Activated CD4-positive, alpha-beta memory T cell treated with anti-CD3 and anti-CD28 coated beads, Interleukin-2, amount 10 ng/mL, durations not matched to agents 7 days and 5 days (primary cell): ENCODE measurements at places on chromosomes 2 and 18. TPM values are rescaled to one million over a fixed set of nuclear protein-coding genes. Genes with fewer than 3 reads are reported as not detected.
A peak's percentile ranks its signal among the peaks of the same experiment; 100 is the strongest.

The STEAP3 gene
- total RNA-seq = not detected

The LCLAT1 gene
- total RNA-seq = 17.0 TPM

The FAM237A gene
- not detected for total RNA-seq

DNA sequence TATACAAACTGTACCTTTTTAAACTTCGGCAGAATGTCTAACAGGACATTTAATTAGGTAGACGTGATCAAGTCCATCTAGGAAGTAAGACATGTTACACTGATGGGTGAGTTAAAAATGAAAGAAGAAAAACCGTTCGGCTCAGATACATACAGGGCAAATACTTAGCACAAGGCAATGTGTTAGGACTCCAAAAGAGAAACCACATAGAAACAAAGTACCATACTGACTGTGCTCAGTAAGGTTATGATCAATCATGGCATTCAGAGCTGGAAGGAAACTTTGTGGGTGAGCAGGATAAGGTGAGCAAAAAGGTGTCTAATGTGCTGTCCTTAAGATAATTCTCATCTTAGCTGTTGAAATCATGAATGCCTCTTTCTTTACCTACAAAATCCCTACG is 211.9 kb downstream of the STK39 start:
- DNase-seq = no peak
- H3K27ac ChIP-seq = no peak overlapping the region
- peaks cover 33% of the 10 kb centered on the region for H3K36me3 ChIP-seq
- no peaks in the 10 kb centered on the region for H3K27me3 ChIP-seq

- H3K36me3 ChIP-seq = peaks cover 27% of the 10 kb centered on the region
- H3K4me1 ChIP-seq = peaks cover 1% of the 10 kb centered on the region
- no peak overlapping the region for H3K4me3 ChIP-seq
- H3K27ac ChIP-seq = no peak overlapping the region
- H3K27me3 ChIP-seq = no peaks in the 10 kb centered on the region
These were observed 44.4 kb downstream of the SPATS2L start for GRCh38 chr2:200350850-200351285.

GRCh38 chr2:216927163-216927562 is 67.3 kb upstream of the TNP1 start:
- no peaks in the 10 kb centered on the region for H3K4me1 ChIP-seq
- H3K27ac ChIP-seq = no peak overlapping the region
- DNase-seq = no peak
- H3K4me3 ChIP-seq = no peak overlapping the region

- H3K36me3 ChIP-seq = peaks cover 12% of the 10 kb centered on the region
- H3K4me3 ChIP-seq = no peak overlapping the region
- no peak for DNase-seq
These were observed 3.0 kb downstream of the PLEK start for GRCh38 chr2:68367953-68368653.

DNA sequence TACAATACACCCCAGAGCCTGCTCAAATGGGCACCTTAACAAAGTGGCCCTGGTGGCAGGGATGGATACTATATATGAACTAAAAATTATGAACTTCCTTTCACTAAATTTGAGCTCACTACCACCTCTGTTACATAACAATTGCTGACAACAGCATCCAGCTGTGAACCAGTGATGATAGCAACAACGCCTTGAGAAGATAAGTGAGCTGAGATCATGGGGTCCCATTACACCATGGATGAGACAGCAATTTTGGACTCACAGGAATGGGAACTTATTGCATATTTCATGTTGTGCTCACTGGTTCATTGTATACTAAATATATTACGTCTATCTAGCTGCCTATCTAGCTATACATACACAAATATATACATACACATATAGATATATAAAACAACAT is 16.9 kb upstream of the ALMS1 start:
- H3K27ac ChIP-seq = no peak overlapping the region
- no peaks in the 10 kb centered on the region for H3K4me1 ChIP-seq
- H3K36me3 ChIP-seq = no peaks in the 10 kb centered on the region
- no peak overlapping the region for H3K4me3 ChIP-seq

- no peak overlapping the region for H3K4me3 ChIP-seq
- H3K4me1 ChIP-seq = no peaks in the 10 kb centered on the region
- DNase-seq = no peak
- no peaks in the 10 kb centered on the region for H3K27me3 ChIP-seq
These were observed 148.6 kb downstream of the LRATD1 start for GRCh38 chr2:14781142-14781541.

- peaks cover 52% of the 10 kb centered on the region for H3K36me3 ChIP-seq
- DNase-seq = no peak
- no peaks in the 10 kb centered on the region for H3K27me3 ChIP-seq
- no peak overlapping the region for H3K27ac ChIP-seq
- no peak overlapping the region for H3K4me3 ChIP-seq
- H3K4me1 ChIP-seq = no peaks in the 10 kb centered on the region
These were observed 49.5 kb upstream of the CD226 start for GRCh38 chr18:69996951-69997798.

DNA sequence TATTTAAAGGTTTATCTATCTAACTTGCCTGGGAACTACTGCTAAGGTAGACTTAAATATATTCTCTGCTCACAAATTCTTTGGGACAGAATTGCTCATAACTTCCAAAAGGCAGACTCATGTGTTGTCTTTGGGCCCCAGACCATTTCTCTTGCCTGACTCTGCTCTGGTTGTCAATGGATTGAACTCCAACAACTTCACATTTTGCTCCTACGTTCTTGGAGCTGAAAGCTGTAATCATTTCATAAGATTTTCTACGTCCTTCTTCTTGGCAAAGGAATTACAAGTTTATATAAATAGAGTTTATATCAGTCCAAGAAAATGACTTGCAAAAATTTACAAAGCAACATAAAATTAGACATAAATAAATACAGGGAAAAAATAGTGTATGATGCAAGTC is 32.9 kb upstream of the PPM1B start:
- no peaks in the 10 kb centered on the region for H3K4me1 ChIP-seq
- DNase-seq = no peak
- H3K4me3 ChIP-seq = no peak overlapping the region
- H3K36me3 ChIP-seq = no peaks in the 10 kb centered on the region

DNA sequence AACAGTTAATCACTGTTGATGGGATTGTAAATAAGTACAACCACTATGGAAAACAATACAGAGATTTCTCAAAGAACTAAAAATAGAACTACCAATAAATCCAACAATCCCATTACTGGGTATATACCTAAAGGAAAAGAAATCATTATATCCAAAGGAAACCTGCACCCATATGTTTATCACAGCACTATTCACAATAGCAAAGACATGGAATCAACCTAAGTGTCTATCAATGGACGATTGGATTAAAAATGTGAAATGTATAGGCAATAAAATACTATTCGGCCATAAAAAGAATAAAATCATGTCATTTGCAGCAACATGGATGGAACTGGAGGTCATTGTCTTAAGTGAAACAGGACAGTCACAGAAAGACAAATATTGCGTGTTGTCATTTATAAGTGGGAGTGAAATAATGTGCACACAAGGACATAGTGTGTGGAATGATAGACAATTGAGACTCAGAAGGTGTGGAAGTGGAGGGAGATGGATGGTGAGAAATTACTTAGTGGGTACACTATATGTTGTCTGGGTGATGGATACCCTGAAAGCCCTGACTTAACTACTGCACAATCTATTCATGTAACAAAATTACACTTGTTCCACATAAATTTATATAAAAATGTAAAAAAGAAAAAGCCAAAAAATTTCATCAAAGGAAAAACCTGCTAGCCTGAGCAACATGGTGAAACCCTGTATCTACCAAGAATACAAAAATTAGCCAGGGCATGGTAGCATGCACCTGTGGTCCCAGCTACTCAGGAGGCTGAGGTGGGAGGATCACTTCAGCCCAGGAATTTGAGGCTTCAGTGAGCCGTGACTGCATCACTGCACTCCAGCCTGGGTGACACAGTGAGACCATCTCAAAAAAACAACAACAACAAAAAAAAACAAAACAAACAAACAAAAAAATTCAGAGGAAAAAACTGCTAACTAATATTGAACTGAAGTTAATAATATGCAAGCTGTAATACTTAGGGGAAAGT is 12.6 kb downstream of the APOB start:
- no peaks in the 10 kb centered on the region for H3K4me1 ChIP-seq
- peaks cover 8% of the 10 kb centered on the region for H3K27me3 ChIP-seq
- no peak overlapping the region for H3K4me3 ChIP-seq
- H3K36me3 ChIP-seq = no peaks in the 10 kb centered on the region
- DNase-seq = no peak
- H3K27ac ChIP-seq = no peak overlapping the region

- H3K36me3 ChIP-seq = no peaks in the 10 kb centered on the region
- DNase-seq = no peak
- H3K4me3 ChIP-seq = no peak overlapping the region
These were observed 64.3 kb downstream of the FSIP2 start for GRCh38 chr2:185802926-185803325.

- H3K4me1 ChIP-seq = no peaks in the 10 kb centered on the region
- H3K36me3 ChIP-seq = no peaks in the 10 kb centered on the region
- no peak overlapping the region for H3K4me3 ChIP-seq
- no peak for DNase-seq
These were observed 37.9 kb upstream of the RPL31 start for GRCh38 chr2:100964222-100964621.

- no peak overlapping the region for H3K27ac ChIP-seq
- peaks cover 9% of the 10 kb centered on the region for H3K4me1 ChIP-seq
- no peaks in the 10 kb centered on the region for H3K36me3 ChIP-seq
- peaks cover 2% of the 10 kb centered on the region for H3K27me3 ChIP-seq
These were observed 136.7 kb upstream of the CXCR4 start for GRCh38 chr2:136254681-136255080.

- peaks cover 44% of the 10 kb centered on the region for H3K4me1 ChIP-seq
- peak overlapping the region; percentile 69 for H3K27ac ChIP-seq
- H3K36me3 ChIP-seq = peaks cover 4% of the 10 kb centered on the region
- DNase-seq = peak; percentile 45
- peak overlapping the region; percentile 38 for H3K4me3 ChIP-seq
These were observed 120.4 kb downstream of the ZNF516 start for GRCh38 chr18:76374330-76375281.

GRCh38 chr2:202588647-202589581 is 45.9 kb upstream of the FAM117B start:
- H3K27me3 ChIP-seq = no peaks in the 10 kb centered on the region
- H3K27ac ChIP-seq = no peak overlapping the region
- no peak overlapping the region for H3K4me3 ChIP-seq
- DNase-seq = peak; percentile 70
- no peaks in the 10 kb centered on the region for H3K36me3 ChIP-seq

DNA sequence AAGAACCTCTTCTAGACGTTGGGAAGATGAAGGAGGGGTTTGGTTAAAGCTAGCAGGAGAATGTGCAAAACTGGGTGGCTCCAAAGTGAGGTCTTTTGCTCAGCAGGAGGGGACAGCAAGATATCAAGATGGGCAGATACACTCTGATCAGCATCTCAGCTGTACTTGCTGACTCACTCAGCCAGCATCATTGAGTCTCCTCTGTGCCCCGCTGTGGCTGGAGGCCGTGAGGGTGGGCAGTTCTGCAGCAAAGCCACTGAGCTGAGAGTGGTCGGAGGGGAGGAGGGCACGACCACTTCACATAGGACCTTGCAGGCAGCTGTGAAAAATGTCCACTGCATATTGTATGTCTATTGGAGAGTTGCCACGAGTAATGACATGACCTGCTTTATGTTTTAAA is 152.0 kb downstream of the CAPN13 start:
- H3K27ac ChIP-seq = no peak overlapping the region
- no peaks in the 10 kb centered on the region for H3K36me3 ChIP-seq
- no peak overlapping the region for H3K4me3 ChIP-seq
- no peaks in the 10 kb centered on the region for H3K27me3 ChIP-seq
- H3K4me1 ChIP-seq = no peaks in the 10 kb centered on the region

DNA sequence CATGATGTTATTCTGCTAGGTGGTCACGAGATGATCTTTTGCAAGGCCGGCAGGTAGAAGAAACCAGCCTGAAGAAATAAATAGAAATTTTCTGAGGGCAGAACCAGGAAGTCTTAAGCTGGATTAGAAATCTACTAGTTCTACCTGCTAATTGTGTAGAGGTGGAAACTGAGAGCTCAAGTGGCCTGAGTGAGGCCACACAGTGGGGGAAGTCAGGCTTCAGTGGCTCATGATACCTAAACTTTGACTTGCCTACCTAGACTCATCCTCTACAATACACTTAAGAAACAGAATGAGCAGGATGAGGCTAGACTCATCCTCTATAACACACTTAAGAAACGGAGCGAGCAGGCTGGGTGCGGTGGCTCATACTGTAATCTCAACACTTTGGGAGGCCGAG is 134.9 kb upstream of the NDUFV2 start:
- no peak for DNase-seq
- no peak overlapping the region for H3K27ac ChIP-seq
- no peaks in the 10 kb centered on the region for H3K4me1 ChIP-seq
- H3K36me3 ChIP-seq = no peaks in the 10 kb centered on the region
- H3K4me3 ChIP-seq = no peak overlapping the region

DNA sequence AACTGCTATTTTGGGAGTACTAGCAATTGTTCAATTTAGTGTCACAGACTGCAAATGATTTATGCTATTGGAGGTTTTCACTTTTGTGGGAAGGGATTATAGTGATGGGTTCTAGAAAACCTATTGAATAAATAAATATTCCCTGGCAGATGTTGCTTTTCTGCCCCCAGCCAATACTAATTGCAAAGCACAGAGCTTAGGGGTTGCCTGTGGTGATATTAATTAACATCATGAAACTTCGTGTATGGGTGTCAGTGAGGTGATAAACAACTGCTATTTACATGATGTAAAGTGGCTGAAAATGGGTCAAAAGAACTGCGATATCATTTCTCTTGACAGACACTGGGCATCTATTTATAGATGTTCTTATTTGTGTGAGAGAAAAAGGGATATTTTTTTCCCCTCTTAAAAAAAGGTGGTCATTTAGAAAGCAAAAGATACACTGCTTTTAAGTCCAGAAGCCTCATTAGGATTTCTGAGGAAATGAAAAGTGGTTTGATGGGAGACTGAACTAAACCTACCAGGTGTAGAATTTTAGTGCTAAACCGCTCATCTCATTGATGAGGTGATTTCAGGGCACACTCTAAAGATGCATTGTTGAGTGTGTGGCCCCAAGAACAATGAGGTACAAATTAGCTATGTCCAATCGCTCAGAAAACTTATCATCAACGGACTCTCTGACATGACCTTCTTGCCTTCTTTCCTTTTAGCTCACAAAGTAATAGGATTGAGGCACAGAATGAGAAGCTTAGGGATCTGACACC is 116.7 kb upstream of the CHST9 start:
- H3K27ac ChIP-seq = no peak overlapping the region
- H3K4me1 ChIP-seq = no peaks in the 10 kb centered on the region
- no peaks in the 10 kb centered on the region for H3K27me3 ChIP-seq
- H3K36me3 ChIP-seq = no peaks in the 10 kb centered on the region
- no peak for DNase-seq

GRCh38 chr18:3408107-3408506 is 41.9 kb upstream of the TGIF1 start:
- H3K27ac ChIP-seq = no peak overlapping the region
- H3K4me1 ChIP-seq = peaks cover 13% of the 10 kb centered on the region
- H3K36me3 ChIP-seq = no peaks in the 10 kb centered on the region

- H3K4me3 ChIP-seq = no peak overlapping the region
- peaks cover 7% of the 10 kb centered on the region for H3K27me3 ChIP-seq
- H3K27ac ChIP-seq = no peak overlapping the region
- H3K36me3 ChIP-seq = no peaks in the 10 kb centered on the region
- DNase-seq = no peak
These were observed 234.3 kb downstream of the SEPTIN10 start for GRCh38 chr2:109379507-109379906.

- no peak for DNase-seq
- no peak overlapping the region for H3K27ac ChIP-seq
- peaks cover 3% of the 10 kb centered on the region for H3K27me3 ChIP-seq
- peaks cover 2% of the 10 kb centered on the region for H3K4me1 ChIP-seq
- H3K36me3 ChIP-seq = no peaks in the 10 kb centered on the region
These were observed 76.4 kb upstream of the CYRIA start for GRCh38 chr2:16742026-16742425.

GRCh38 chr18:62026586-62026985 is 133.8 kb upstream of the RNF152 start:
- H3K36me3 ChIP-seq = no peaks in the 10 kb centered on the region
- H3K27me3 ChIP-seq = peaks cover 14% of the 10 kb centered on the region
- no peak for DNase-seq
- H3K27ac ChIP-seq = no peak overlapping the region
- no peaks in the 10 kb centered on the region for H3K4me1 ChIP-seq
- H3K4me3 ChIP-seq = no peak overlapping the region
